ENCODE measurements at places on chromosomes 2 and 18.

DNA sequence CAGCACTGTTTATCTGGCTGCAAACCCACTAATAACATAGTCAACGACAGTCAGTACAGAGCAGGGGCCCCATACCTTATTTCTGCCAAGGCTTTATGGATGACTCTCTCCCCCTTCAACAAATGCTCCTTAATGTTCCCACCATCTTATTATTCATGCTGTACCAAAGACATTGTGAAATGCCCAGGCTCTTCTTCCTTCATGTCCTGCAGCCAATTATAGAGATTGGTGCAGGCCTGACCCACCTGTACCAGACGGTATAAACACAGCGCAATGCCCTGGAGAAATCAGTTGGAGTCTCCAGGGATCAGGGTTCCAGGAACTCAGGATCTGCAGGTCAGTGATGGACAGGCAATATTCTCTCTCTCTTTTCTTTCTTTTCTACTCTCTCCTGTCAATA lies at the start of gene IL1F10:
TSS of gene IL1F10 (plus strand) at position 290 of the 400 bp plus-strand sequence. CDS start 4,769 bp downstream, outside the sequence.
- no peak for DNase-seq

- no peak for DNase-seq
These were observed 37.0 kb downstream of the ROCK1 start for GRCh38 chr18:21074336-21075323.

GRCh38 chr18:65146482-65147021 lies 604.3 kb upstream of the CDH7 start:
- no peak for DNase-seq

GRCh38 chr2:185507719-185508118 lies 230.9 kb upstream of the FSIP2 start:
- DNase-seq: no peak

GRCh38 chr2:32851777-32852439 lies 94.8 kb upstream of the LTBP1 start:
- DNase-seq: no peak

DNA sequence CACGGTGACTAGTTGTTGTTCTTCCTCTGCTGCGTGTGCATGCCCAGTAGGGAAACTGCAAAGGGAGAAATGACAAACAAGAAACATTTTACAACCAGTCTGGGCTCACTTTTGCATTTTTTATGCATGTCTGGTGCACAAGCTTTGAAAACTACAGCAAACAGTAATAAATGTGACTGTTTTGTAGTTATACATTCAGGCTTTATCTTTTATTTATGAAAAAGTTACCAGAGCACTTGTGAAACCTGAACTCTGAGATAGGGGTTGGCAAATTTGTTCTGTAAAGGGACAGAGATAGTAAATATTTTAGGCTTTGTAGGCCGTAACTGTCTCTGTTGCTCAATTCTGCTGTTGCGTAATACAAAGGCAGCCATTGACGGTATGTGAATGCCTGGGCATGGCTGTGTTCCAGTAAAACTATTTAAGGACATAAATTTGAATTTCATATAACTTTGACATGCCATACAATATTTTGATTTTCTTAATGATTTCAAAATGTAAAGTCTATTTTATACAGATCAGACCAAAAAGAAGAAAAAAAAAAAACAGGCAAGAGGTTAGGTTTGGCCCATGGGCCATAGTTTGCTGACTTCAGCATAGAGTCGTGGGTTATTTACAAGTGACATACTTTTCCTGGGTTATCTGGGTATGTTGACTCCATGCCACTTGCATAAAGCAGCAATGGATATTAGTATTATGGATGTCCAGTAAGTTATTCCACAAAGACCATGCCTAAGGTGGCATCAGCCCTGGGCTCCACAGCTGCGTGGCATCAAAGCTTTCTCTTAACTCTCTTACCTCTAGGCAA lies 53.6 kb upstream of the EML6 start:
- DNase-seq: peak; percentile 90

- peak; percentile 46 for DNase-seq
These were observed 103.0 kb downstream of the AP1S3 start for GRCh38 chr2:223734346-223734745.

- no peak for DNase-seq
These were observed 79.9 kb downstream of the ZEB2 start for GRCh38 chr2:144439993-144440392.

GRCh38 chr2:213696442-213696841 lies 412.2 kb downstream of the SPAG16 start:
- DNase-seq: no peak

DNA sequence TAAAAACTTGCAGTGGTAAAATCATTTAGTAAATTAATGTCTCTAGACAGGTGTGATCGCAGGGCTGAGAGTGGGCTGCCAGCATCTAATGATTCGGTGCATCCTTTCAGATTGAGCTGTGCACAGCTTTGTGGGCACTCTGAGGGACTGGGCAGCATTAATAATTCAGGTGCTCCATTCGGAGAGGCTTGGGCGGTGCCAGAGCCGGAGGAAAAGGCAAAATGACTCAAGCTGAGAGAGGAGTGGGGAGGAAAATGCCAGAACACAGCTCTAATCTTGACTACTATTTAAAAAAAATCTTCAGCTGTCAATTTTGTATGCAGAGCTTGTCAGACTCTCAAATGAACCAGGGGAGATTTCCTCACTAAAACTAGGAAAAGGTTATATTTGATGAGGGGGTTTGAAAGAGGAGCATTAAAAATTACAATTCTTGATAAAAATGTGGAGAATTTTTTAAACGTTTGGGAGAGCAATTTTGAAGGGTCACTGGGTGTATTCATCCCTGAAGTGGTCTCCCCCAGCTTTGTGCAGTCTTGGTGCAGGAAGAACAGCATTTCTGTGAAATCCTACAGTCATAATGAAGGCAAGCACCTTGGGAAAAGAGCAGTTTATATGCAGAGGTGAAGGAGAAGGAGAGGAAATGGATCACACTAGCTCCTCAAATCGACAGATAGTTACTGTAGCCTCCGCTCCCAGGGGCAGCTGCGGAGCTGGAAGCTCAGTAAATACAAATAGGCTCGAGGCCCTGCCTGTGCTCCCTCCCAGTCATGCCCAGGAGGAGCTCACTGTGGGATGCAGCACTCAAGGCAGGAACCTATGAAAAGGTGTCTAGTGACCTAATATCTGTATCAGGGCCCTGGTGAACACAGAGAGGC lies 535.4 kb upstream of the RAB6C start:
- DNase-seq: no peak

DNA sequence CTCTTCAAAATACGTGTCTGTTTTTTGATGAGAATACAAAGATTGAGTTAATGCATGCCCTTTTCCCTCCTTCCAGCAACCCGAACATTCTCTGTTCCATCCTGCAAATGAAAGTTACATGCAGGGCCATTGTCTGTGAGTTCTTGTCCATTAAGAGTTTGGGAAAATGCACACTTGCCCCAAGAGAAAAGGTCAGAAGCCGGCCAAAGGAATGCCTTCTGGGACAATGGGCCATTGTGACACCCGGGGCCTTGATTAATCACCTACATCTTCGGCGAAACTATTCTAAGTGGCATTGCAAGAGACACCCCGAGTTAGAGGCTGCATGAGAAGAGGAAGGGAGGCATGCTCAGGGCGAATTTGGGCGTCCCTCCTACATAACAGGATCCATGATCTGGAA lies 73.7 kb upstream of the COPS8 start:
- no peak for DNase-seq

DNA sequence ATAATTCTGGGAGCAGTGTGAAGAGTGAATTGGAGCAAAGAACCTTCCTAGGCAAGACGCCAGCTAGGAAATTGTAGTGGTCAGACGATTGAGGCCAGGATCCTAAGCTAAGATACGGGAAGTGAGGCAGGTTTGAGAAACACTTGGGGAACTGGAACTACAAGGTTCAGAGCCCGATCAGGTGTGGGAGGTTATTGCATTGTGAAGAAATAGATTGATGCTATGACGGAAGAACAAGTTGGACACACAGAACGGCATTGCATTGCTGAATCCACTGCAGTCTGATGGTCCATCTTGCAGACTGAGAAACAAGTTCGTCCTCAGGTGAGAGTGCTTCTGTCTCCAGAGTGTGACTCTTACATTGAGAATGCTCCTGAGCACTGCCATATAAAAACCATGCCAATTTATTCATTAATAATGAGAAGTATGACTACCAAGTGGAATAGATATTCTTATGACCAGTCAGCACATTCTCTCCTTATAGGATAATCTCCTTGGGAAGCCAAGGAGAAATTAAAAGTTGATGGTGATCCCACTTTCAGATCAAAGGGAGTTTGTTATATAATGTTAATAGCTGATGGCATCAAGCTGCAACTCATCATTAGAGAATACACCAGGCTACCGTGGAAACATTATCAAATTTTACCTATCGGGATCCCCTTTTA lies 30.9 kb downstream of the ANTXR1 start:
- DNase-seq: no peak

- peak; percentile 68 for DNase-seq
These were observed 16.7 kb upstream of the GTF2A1L start for GRCh38 chr2:48600917-48601316.

GRCh38 chr2:233413559-233414272 lies 59.4 kb downstream of the DGKD start:
- DNase-seq: peak; percentile 75

GRCh38 chr2:208255557-208256106 lies 761 bp upstream of the IDH1 start:
- DNase-seq: no peak

DNA sequence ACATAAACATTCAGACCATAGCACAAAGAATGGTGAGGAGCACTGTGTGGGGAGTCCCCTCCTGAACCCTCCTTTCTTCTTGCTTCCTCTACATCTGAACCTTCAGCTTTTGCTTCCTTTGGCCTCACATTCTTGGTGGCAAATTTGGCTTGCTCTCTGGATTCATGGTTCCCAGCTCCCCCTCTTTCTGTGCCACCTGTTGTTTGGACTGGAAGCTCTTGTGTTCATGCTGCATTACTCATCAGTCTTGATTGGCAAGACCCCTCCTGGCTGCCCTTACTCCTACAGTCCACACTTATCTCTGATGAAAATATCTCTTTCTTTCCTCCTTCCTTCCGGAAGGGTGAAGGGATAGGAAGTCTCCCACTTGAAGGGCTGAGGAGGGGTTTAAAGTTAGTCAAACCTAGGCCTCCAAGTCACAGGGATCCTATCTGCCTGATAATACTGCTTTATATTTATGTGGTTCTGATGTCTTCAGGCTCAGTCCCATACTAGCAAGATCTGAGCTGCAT lies 70.0 kb downstream of the MYO3B start:
- DNase-seq: no peak
